LHCN-M2 (cell line): ENCODE measurements at places on chromosomes 6 and 20.

DNA sequence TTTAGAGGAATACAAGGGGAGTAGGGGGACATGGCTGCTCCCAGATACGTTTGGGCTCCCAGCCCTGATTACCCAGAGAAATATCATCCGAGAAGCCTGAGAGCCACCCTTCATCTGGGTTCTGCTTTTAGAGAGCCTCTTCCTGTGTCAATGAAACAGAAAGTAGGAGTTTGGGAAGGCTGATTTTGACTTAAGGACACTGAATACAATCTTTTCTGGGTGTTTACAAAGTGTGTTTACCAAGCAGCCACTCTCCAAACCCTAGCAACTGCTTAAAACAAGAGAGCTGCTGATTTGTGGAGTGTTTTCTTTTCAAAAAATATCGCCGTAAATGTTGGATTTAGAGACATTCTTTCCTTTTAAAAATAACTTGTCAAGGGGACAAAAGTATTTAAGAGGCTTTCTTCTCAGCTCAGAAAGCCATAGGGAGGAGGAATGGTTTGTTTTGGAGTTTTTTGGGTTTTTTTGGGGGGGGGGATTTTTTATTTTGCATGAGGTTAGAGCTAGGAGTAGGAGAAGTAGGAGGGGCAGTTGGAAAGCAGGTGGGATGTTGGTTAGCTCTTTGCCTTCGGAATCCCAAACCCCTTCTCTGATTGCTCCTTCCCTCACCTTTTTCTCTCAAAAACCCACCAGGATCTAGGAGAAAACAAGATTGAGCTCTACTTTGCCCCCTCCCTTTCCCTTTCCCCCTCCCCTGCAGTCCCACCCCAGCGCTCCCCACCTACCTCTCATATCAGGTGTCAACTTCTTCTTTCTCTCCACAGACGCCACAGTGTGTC lies 12.4 kb downstream of the MAFB start:
- DNase-seq: no peak

DNA sequence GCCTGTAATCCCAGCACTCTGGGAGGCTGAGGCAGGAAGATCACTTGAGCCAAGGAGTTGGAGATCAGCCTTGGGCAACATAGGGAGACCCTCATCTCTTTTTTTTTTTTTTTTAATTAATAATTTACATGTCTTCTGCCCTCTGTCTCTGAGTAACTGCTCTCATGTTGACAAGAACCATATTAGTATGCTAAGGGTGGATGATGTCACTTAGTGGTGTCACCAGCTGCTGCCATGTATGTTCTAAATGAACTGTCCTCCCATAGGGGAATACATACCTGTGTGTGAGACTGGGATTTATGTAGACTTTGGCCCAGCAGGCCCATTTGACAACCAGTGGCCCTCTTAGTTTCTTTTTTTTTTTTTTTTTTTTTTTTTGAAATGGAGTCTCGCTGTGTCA lies 65.6 kb downstream of the SCAND1 start:
- no peak for DNase-seq

- DNase-seq: no peak
Observed at GRCh38 chr6:38861926-38862401, 146.9 kb downstream of the DNAH8 start.

GRCh38 chr6:25112322-25112773 lies 166.8 kb upstream of the CARMIL1 start:
- DNase-seq: no peak

DNA sequence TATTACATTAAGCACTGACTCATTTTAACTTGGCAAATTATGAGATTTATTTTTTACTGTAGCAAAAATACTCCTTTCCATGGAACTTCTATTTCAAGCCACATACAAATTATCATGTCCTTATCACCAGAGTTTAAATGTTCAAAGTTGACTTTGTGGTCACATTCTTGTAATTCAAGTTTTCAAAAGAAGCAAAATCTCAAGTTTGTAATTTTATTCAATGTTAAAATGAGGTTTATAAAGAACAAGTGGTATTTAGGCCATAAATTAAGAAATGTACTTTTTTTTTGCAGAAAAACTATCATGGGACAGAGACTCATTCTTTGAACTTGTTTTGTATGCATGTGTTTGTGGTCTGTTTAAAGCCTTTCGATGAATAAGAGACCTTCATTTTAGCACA lies 811.5 kb downstream of the TENT5A start:
- no peak for DNase-seq

DNA sequence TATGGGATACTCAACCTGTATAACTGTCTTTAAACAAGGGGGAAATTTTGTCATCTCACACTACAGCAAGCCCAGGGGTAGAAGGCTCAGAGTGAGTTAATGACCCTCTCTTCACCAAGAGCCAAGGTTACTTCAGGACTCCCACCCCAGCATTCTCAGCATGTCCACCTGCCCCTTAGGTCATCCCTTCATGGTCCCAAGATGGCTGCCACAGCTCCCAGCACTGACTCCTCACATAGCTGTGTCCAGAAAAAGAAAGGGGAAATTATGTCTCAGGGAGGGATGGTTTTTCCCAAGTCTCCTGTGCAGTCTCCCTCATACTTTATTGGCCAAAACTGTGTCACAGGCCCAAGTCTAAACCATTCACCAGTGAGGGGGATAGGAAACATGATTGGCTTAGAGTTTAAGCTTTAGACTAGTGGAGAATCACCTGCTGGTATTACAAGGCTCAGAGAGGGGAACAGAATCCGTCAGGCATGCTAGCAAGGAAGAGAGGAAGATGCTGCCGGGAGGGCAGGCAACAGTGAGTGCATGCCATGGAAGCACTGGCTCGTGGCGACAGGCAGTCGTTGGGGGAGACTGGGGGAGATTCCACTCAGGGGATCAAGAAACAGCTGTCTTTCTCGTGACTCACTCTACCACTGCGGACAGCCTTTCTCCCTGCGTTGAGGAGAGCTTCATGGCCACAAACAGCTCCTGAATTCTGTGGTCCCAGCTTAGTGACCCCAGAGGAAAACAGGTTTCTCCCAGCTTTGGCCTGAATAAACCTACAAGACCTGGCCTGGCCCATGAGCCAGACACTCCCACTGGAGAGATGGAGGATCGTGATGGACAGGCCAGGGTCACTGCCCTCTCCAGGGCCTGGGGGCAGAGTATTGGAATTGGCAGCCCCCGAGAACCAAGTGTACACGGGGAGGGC lies 37.2 kb downstream of the HM13 start:
- DNase-seq: peak; percentile 98

GRCh38 chr20:9218531-9218961 lies 149.7 kb downstream of the PLCB4 start:
- peak; percentile 80 for DNase-seq
